Right renal pelvis (tissue), 4 donors: ENCODE measurements at places on chromosomes 3 and 15.

DNA sequence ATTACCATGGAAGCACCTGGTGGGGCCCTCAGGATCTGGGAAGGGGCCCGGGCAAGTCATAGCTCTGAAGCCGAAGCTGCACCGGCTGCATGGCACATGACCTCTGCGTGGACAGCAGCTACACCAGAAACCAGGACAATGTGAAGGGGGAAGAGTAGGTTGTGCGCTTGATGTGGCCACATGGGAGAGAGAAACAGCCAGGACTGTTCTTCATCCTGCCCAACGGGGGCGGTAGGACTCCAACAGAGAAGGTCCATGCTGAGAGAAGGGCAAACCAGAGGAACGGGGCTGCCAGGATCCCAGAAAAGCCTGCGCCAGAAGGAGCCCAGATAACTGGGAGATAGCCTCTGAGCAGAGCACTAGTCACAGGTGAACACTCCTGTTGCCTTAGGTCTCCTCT is 54.9 kb upstream of the PRR20G start:
- no peak for DNase-seq

GRCh38 chr3:195849322-195850074 is 37.8 kb upstream of the MUC4 start:
- DNase-seq, result no peak

DNA sequence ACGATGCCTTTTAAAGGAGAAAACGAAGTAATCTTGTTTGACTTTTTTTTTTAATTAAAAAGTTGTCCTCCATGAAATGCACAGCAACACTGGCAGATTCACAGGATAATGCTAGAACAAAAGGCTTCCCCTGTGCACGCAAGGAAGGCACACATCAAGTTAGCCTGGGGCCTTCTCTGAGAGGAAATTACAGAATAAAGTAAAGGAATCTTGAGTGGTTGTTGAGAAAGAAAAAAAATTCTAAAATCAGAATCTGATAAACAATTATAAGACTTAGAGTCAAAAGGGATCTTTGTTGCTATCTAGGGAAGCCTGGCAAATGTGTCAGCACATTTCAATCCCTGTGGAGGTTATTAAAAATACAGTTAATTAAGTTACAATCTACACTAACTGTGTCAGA is 946.0 kb downstream of the IGSF11 start:
- DNase-seq, result no peak

DNA sequence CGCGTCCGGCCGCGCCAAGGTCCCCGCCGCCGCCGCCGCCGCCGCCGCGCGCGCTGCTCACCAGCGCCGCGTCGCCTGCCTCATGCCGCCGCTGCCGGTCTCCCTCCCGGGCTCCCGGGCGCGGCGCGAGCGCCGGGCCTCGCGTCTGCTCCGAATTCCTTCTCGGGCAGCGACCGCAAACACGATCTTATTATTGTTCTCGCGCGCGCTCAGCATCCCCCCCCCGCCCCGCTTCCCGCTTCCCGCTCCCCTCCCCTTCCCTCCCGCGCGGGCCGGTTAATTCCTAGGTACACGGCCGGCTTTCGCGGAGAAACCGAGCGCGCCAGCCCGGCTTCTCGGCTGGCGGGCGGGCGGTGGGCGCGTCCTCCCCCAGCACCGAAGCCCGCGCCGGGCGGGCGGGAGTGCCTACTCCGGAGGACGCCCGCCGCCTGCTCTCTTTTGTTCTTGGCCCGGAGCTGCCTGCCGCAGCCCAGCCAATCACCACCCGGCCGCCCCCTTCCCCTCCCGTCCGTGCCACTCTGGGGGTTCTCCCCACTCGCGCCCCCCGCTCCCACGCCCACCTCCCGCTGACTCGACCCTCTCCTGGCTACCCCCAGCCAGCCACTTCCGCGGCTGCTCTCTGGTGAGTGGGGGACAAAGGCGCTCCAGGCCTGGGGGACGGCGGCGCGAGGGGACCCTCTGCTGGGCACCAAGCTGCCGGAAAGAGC is at the start of gene HDGFL3:
HDGFL3 (minus strand) TSS at position 164 of the 707 bp plus-strand sequence. CDS start 409 bp downstream, outside the sequence.
- peak; percentile 53 for DNase-seq

DNA sequence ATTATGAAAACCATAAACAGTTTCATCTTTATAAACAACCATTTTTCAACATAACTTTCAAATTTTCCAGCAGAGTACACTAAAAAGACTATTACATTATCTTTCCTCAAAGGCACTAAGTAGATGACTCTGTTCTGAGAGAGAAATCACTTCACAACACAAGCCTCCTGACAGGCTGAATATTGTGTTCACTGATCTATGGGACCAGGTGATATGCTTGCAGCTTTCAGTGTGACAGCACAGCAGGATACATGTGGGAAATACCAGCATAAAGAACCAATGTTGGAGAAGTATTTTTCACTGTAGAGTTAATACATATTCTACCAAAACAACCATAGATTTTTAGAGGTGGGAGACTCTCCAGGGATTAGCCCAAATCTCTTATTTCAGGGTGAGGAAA is 350.6 kb downstream of the PLCL2 start:
- DNase-seq, result no peak

GRCh38 chr15:37098468-37099318 is 1.7 kb downstream of the MEIS2 start:
- no peak for DNase-seq

- DNase-seq, result no peak
Observed at GRCh38 chr15:90756916-90757315, 39.8 kb downstream of the BLM start.

DNA sequence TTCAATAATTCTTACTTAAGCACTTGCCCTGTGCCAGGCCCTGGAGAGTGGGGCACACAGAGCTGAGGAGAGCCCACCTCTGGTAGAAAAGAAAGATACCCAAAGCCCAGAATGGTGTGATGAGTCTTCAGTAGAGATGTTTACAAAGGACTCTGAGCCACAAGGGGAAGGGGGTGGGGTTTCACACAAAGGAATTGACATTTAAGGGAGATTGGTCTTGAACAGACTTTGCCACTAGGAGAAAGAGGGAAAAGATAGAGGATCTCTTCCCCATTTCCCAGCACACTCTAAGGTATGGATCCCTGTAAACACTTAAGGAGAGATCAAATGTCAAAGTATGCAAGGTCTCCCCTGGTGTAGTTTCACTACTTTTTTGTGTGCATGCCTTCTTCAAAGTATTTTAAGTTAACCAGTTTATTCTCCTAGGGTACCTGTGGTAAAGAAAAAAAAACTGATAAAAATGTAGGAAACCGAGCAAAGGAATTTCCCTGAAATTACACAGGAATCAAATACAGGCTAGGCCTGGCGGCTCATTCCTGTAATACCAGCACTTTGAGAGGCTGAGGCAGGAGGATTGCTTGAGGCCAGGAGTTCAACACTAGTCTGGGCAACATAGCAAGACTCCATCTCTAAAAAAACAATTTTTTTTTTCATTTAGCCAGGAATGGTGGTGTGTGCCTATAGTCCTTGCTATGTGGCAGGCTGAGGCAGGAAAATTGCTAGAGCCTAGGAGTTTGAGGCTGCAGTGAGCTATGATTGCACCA is 117.6 kb upstream of the SKOR1 start:
- no peak for DNase-seq

DNA sequence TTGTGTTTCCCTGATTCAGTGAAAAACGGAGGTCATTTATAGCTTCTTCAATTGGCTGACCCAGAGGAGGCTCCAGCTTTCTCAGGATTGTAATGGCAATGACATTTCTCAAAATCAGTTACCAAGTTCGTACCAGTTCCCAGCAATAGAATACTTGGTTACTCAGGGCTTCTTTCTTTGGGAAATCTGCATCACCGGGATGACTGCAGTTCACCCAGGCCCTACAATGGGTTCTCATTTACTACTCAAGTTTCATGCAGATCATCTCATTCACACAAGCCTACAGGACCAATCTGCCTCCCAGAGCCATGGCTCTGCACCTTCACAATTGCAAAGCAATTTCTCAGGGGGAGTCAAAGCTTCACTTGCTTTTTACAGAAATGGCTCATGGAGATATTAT is 109.6 kb downstream of the FHIT start:
- DNase-seq, result no peak
